Hematopoietic multipotent progenitor cell (in vitro differentiated cells): ENCODE measurements at places on chromosomes 4 and X. TPM values are rescaled to one million over a fixed set of nuclear protein-coding genes. Genes with fewer than 3 reads are reported as not detected.

- peak; percentile 93 for DNase-seq
Observed at GRCh38 chr4:148056879-148057278, 325.0 kb downstream of the ARHGAP10 start.

GRCh38 chr4:113584407-113585150, 177.0 kb downstream of the CAMK2D start:
- no peak for DNase-seq

- no peak for DNase-seq
Observed at GRCh38 chr4:57065730-57066482, 44.3 kb downstream of the IGFBP7 start.

- no peak for DNase-seq
Observed at GRCh38 chr4:20698820-20699219, 1.4 kb upstream of the PACRGL start.

- peak; percentile 8 for DNase-seq
Observed at GRCh38 chr4:60805500-60806313, 394.4 kb upstream of the ADGRL3 start.

- peak; percentile 0 for DNase-seq
Observed at GRCh38 chr4:145298885-145299284, 118.5 kb upstream of the OTUD4 start.

- no peak for DNase-seq
Observed at GRCh38 chr4:169205744-169206080, 65.0 kb downstream of the SH3RF1 start.

DNA sequence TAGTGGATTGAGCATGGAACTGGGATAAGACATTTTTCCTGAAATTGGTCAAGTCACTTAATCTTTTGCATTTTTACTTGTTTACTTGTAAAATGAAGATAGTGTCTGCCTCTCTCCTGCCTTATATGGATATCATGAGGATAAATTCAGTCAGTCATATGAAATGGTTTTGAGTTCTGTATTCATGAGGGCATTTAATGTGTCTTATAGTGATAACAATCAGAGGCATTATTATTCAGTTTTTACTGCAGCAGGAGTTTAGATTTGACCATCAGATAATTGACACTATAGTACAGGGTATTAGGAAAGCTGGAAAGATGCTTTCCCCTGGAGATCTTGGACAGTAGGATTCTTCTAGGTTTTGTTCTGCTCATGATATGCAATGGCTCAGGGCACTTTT, 26.0 kb downstream of the NPNT start:
- no peak for DNase-seq

DNA sequence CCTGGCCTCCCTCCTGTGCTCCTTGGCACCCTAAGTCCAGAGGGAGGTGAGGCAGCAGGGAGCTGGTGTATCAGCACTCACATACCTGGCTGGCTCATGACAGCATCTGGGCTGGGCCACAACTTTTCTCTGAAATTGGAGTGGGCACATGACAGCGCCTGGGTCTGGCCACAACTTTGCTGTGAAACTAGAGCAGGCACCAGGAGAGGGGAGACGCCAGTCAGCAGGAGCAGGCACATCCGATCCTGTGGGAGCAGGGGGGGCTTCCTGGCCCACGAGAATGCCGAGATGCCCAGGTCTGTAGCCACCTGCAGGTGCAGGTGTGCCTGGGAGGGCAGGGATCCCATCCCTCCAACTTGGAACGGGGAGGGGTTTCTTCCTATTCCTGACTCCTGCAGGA, 69.7 kb upstream of the PPP3CA start:
- no peak for DNase-seq

GRCh38 chrX:142250502-142250901, 45.4 kb upstream of the MAGEC2 start:
- no peak for DNase-seq

- DNase-seq, result no peak
Observed at GRCh38 chr4:67198727-67199126, 346.6 kb downstream of the CENPC start.

- DNase-seq, result no peak
Observed at GRCh38 chrX:22237479-22237878, 35.2 kb upstream of the CBLL2 start.

DNA sequence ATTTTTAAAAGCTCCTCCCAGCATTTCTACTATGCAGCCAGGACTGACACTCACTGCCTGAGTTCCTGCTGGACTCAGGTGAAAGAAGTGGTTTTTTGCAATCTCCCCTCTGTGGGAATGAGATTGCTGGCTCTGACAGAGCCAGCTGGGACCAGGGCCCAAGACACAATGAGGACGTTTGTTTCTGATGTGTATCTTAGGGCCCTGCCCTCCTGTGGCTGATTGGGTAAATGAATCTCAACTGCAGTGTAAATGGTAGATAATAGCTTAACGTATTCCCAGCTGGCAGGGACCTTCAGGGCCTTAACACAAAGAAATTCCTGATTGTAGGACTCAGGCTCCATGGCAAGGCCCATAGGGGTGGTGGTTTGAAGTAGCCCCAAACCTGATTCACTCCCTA, 85.8 kb upstream of the PRPS1 start:
- DNase-seq, result no peak

Gene PPID
- 9.2 TPM for total RNA-seq

Gene NPY2R
- under 0.01 TPM for total RNA-seq

Gene NDP
- not detected for total RNA-seq

Gene NDST4
- not detected for total RNA-seq
